ENCODE measurements at places on chromosomes 16 and 17. TPM values are rescaled to one million over a fixed set of nuclear protein-coding genes. Genes with fewer than 3 reads are reported as not detected.

PDILT gene
- 0.18 TPM for total RNA-seq

SAMD14 gene
- 8.9 TPM for total RNA-seq

SREBF1 gene
- total RNA-seq, result 113 TPM

MAF gene
- total RNA-seq, result 0.72 TPM

ZNF19 gene
- 0.16 TPM for total RNA-seq
